Activated CD4-positive, alpha-beta T cell treated with anti-CD3 and anti-CD28 coated beads, Interleukin-2, amount 50 U/mL, for 24 hours (primary cell): ENCODE measurements at places on chromosomes 7 and 10.

- no peak for DNase-seq
Measured at GRCh38 chr7:122383934-122384333, 79.4 kb upstream of the FEZF1 start.

DNA sequence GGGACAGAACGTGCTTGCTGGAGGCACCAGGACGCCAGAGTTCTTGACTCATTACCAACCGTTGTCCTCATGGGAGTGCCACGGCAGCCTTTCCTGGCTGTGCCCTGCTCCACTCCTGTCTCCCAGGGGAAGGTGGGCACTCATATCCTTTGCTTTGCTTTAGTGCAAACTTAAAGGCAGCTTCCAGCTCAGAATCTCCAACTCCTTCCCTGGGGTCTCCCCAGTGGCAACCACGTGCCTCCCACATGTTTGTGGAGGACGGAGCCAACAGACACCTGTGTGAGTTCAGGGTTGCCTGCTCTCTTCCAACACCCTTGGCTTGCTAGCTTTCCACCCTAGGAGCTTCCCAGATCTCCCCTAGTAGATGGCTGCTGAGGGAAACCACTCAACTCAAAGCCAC is 52.0 kb upstream of the HMX3 start:
- no peak for DNase-seq

GRCh38 chr10:71878327-71879034 is 27.4 kb upstream of the PSAP start:
- no peak for DNase-seq

DNA sequence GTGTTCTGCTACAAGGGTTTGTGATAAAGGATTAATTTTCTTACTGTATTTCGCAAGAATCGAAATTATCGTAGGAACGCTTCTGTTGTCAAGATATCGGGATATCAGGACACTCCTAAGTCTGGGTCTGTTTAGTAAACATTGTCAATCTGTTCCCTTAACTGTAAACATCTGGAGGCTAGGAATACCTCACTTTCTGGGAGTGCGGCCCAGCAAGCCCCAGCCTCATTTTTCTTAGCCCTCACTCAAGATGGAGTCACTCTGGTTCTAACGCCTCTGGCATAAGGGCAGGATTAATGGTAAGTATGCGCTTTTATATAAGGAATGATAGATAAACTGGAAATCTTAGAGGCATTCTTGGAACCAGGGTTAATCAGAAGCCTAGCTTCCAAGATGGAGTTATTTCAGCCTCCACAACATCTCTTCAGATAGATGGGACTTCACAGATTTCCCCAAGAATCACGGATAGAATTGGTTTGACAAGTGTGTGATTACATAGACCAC is 30.1 kb upstream of the CCL24 start:
- DNase-seq: no peak

DNA sequence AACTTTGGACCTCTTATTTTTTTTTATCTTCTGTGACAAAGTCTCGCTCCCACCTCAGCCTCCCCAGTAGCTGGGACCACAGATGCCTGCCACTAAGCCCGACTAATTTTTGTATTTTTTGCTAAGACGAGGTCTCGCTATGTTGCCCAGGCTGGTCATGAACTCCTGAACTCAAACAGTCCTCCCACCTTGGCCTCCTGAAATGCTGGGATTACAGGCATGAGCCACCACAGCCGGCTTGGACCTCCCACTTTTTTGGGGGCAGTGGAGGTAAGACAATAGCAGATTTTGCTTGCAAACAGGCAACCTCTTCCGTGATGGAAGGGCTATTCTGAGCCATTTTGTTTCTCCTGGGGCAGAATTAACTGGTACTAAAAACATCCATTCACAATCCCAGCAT is 1.2 kb upstream of the TRRAP start:
- no peak for DNase-seq

- peak; percentile 11 for DNase-seq
Measured at GRCh38 chr10:61733358-61733940, 70.7 kb downstream of the CABCOCO1 start.

- no peak for DNase-seq
Measured at GRCh38 chr10:77636282-77636966, 1.2 kb downstream of the KCNMA1 start.

GRCh38 chr10:63922468-63923284 is 401.5 kb downstream of the REEP3 start:
- DNase-seq: no peak

DNA sequence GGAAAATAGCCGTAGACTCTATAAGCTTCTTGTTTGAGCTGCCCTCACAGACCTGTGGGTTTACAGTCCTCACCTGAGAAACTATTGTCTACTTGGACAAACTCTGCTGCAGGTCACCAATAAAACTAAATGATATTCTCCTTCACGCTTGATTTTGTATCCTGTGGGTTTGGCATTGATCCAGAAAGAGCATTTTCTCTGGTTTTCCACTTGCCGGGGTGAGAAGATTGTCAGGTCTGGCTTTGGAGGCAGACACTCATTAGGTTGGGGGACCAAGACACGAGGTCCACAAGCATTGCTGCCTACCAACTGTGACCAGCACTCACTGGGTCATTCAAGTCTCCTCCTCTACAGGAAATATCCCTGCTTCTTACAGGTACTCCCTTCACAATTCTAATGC is 68.5 kb downstream of the CDC14C start:
- no peak for DNase-seq

DNA sequence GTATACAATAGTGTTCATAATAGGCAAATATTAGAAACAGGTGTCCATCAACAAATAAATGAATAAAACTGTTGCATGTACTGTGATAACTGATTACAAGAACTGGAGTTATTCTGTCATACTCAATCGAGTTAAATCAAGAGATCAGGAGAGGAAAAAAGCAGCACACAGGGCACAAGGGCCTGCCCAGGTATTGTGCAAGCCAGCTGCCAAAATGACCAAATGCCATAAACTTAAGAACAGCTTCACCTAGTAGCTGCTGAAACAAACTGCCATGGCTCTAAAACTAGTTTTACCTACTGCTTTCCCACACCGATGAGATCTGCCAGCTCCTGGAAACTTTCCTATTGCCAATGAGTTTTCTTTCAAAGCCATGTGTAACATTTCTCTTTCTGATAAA is 12.2 kb downstream of the GSAP start:
- DNase-seq: no peak

DNA sequence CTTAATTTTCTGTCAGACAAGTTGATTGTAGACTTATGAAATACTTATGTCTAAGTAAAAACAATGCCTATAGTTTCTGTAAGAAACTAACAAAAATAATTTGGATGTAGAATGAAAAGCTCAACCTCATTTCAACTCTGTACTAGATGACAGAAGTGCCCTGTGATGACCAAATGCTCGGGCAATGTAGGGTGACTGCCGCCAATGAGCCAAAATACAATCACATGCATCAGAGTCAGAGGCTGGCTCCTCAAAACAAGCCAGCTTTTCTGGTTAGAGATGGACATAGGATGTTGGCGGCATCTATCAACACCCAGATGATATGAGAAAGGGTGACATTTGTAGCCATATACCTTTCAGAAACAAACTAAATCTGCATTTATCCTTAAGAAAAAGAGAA is 23.9 kb downstream of the LMOD2 start:
- no peak for DNase-seq

GRCh38 chr10:119455609-119456434 is 86.7 kb downstream of the RGS10 start:
- DNase-seq: no peak

DNA sequence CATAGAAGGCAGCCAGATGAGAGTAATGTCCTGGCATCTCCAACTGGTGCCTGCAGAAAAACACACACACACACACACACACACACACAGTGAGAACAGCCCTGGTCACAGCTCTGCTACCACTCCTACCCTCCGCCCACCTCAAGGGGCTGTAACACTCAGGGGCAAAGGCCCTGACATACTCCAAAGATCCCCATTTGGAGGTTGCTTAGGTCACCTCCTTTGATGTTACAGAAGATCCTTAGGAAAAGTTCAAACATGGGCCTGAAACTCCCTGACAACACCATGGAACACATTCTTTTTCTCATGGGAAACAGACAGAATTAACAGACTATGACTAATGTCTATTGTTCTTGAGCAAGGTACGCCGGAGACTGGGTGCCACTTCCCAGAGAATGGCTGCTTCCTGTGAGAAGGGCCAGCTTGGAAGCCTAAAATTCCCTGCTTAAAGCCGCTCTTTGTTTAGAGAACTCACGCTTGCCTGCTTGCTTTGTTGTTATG is 27.7 kb downstream of the DENND11 start:
- DNase-seq: no peak

DNA sequence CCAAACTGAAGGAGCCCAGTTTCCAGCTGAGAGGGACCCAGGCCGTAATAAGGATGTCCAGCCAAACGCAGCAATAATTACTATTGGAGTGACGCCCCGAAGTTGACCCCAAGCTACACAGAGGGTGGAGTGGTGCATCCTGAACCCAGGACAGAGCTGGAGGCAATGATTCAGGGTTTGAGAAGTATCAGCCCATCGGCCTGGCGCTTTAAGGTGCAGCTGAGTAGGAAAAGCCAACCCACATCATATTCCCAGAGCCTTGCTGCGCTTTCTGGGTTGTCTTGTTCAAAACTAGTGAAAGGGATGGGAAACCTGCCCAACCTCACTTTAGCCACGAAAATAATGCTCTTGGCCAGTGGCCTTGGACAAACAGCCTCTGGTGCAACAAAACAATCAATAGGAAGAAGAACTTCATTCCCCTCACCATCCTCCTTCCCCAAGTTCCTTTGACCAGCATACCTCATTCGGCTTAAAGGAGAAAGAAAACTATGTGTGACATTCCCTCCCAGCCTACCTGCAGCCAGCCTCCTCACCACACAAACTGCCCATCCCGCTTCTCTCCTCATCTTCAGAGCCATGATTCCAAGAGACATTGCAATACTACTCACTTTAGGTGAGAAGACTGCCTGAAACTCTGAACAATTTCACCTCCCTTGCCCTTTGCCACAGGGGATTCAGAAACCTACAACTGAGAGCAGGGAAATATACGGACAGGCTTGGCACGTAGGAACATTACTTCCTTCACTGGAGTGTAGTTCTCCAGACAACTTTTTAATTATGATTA is 217.2 kb upstream of the MKLN1 start:
- DNase-seq: no peak

DNA sequence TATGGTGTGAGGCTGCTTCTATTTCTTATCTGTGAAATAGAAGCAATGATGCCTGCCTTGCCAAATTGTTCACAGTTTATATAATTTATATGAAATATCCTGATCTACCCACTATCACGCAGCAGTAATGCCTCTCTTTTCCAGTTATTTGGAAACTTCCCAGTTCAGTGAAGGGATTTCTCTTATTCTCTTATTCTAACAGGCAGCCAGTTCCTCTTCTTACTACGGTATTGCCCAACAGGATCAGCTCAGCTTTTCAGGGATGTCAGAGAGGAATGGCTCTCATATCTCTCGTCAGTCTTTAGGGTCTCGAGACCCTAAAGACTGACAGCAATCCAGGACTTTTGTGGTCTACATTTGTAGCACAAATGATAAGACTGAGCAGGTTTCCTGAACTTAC is 215.6 kb downstream of the CREB5 start:
- no peak for DNase-seq

GRCh38 chr10:78863140-78863905 is 205.4 kb upstream of the ZMIZ1 start:
- no peak for DNase-seq

- DNase-seq: no peak
Measured at GRCh38 chr10:92691591-92692079, 1.9 kb downstream of the HHEX start.

DNA sequence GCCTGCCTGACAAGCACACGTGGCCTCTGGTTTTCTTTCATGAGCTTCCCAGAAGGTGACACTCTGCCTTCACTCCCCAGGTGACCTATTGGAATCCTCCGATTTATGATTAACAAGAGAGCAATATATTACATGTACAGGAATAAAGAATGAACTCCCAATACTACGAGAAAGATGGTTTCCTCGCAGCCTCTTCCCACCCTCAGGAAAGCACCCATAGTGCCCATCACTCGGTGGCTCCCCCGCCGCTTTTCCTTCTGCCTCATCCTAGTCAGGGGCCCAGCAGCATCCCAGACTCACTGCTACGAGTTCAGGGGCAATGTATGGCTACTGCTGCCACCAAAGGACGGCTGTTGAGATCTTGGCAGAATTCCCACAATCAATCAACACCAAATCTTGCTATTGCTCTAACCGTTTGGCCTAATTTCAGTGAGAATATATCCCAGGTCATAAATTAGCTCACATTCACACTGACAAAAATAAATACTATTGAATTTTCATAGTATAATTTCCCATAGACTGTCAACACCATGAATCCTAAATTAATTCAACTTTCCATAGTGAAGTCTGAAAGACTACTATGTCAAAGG is 196.3 kb downstream of the TNS3 start:
- no peak for DNase-seq

DNA sequence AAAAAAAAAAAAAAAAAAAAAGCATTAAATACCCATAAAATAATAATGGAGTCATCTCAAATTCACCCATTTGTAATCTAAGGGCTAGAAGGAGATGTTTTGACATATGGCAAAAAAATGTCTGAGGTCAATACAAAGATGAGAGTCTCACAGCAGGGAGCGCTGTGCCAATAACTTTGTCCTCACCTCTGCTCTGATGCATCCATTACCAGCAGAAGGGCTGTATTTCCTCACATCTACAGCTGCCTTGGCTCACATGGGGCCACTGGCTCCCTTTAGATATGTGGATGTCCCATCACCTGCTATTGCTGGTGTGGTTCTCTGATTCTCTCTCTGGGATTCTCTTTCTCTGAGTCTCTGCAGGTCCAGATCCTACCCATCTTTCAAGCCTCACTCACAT is 90.3 kb upstream of the FAM133B start:
- no peak for DNase-seq

DNA sequence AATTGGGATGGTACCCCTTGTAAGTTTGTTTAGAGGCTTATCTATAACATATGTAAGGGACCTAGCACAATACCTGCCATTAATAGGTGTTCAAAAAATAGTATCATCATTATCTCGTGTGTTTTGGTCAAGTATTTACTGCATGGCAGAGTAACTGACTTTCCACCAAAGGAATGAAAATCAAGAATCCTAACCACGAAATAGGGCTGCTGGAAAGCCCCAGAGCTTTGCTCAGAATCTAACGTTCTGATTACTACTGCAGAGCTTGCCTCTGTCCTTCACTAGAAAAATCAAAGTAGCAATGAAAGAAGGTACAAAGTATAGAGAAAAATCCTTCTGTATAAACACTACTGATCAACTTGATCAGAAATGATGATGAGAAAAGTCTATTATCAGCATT is 34.9 kb downstream of the DCLRE1C start:
- DNase-seq: no peak

DNA sequence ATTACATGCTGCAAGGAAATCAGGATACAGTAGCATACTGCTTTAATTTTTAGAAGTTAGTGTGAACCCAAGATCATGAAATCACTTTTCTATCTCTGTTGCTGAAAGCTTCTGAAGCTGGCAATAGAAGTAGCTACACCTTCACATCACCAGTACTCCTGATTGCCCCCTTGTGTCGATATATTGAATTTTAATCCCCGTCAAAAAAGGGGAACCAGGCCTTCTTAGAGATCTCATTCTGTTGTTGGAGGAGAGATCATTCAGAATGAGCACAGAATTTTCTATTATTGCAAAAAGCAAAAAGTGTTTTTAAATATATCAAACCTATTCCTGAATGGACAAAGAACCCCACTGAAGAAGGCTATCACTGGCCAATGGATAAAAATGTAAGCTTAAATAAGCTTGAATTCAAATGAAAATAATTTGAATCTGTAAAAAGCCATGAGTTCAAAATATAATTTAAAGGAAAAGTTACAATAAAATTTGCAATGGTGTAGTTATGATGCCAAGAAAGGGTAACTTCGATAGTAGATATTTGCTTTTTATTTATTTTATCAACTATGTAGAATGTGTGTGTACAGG is 39.7 kb upstream of the TEX47 start:
- no peak for DNase-seq
